DMS79 treated with DMSO at 0.1 percent for 48 hours (cell line): ENCODE measurements at places on chromosomes 12 and 14.

- DNase-seq, result no peak
These were observed 629 bp upstream of the TTC7B start for GRCh38 chr14:90816681-90817436.

- DNase-seq, result no peak
These were observed 59.0 kb upstream of the ARID2 start for GRCh38 chr12:45670346-45671065.

GRCh38 chr14:76774821-76775694 is 13.8 kb downstream of the VASH1 start:
- no peak for DNase-seq

DNA sequence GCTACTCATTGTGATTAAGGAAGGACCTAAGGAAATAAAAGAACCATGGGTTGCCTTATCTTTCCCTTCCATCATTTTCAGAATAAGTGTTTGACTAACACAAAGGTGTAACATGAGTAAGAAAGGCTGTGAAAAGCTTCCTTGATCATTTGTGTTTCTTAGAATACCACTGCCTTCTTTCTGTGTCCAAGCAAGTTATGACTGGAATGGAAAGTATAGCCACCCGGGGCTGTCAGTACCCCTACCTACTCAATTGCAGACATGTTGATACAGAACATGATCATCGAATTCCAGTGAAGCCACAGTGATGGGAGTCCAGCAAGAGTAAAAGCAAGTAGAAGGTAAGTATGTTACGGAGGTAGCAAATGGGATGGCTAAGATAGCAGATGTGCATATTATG is 209.8 kb downstream of the PELI2 start:
- DNase-seq, result no peak

DNA sequence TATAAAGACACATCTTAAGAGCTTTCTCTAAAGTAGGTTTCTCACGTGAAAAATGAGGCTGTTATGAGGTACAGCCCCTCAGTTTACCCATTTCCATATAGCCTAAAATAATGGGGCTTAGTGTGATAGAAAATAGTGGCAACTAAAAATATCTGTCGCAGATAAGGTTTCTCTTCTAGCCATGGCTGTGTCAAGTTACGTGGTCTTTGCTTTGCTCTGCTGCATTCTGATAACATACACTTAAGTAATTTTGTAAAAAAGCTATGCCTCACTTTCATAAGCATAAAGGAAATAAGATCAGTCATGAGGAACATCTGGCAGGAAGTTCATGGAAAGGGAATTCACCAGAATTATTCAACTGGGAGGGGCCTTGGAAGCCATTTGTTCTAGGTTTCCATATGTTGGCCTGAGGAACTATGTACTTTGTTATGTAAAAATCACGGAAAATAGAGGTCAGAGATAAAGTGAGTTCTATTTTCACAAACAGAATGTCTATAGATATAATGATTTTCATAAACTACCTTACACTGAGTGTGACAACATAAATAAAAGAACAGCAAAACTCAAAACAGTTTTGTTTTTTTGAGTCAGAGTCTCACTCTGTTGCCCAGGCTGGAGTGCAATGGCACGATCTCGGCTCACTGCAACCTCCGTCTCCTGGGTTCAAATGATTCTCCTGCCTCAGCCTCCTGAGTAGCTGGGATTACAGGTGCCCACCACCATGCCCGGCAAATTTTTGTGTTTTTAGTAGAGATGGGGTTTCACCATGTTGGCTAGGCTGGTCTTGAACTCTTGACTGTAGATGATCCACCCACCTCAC is 195.6 kb upstream of the KRR1 start:
- DNase-seq, result no peak

GRCh38 chr12:125089083-125089482 is 23.8 kb downstream of the AACS start:
- DNase-seq, result no peak

- no peak for DNase-seq
These were observed 71.2 kb downstream of the TNFAIP2 start for GRCh38 chr14:103194256-103195045.

DNA sequence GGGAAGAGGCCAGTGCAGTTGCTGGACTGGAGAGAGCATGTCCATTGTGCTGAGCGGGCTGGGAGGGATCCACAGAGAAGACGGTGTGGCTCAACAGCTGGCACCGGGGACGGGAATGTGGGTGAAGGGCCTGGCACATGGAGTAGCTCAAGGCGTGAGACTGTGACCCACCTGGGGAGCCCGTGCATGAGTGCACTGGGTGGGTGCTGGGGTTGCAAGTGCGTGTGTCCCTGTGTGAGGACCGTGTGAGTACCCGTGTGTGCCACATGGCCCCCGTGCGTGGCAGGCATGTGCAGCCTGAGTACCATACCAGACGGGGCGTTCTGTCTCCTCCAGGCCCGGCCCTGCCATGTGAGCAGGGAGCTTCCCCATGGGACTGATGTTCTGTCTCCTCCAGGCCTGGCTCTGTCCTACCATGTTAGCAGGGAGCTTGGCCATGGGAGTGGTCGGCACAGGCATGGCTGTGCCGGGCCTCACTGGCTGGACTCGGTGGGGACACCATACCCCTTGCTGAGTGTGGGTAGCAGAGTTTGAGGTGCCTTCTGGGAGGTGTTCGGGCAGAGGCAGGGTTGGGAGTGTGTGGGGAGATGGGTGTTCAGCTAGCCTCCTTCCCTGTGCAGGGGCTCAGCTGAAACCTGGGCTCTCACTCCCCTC is 234.4 kb downstream of the TMEM121 start:
- DNase-seq, result no peak

DNA sequence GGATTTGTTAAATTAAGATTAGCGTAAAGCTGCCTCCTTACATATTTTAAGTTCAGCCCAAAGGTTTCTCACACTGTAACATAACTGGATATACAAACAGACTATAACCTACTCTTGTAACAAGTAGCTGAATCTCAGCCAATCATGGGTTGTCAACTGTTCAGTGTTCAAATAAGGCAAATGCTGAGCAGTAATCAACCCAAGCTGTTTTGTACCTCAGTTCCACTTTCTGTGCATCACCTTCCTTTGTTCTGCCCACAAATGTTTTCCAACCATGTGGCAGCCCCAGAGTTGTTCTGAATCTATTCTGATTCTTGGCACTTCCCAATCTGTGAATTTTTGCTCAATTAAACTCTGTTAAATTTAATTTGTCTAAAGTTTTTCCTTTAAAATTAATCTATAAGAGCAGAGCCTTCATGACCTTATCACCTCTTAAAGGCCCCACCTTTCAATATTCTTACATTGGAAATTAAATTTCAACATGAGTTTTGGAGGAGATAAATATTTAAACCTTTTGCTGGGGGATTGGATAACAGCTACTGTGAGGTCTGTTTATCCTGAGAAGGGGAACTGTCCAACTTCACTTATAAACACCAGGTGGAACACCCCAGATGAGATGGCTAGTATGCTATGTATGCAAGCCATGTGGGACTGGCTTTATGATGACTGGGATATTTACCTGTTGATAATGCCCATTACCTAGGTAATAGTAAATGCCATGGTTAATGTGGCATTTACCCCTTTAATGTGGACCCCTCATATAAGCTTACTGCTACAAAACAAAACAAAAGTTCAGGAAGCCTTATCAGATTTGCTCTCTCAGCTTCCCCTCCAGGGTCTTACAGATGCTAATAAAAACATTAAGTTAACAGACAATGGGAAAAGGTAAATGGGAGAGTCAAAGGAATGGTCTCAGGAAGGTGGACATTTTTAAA is 42.2 kb upstream of the ARID2 start:
- no peak for DNase-seq

DNA sequence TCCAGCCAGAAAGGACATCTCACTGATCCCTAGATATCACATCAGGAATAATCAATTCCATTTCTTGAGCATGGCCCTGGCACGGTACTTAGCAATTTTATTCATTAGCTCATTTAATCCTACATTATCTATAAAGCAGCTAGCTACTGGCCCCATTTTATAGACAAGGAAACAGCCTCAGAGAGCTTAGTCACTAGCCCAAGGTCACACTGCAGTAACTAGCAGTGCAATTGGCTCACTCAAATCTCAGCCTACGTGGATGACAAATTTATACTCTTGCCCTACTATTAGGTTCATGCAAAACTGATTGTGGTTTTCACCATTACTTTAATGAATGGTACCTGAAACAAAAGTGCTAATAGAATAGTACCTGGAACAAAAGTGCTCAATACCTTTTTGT is 41.7 kb downstream of the NUAK1 start:
- no peak for DNase-seq

- no peak for DNase-seq
These were observed 37.2 kb downstream of the DDX51 start for GRCh38 chr12:132106921-132107320.

DNA sequence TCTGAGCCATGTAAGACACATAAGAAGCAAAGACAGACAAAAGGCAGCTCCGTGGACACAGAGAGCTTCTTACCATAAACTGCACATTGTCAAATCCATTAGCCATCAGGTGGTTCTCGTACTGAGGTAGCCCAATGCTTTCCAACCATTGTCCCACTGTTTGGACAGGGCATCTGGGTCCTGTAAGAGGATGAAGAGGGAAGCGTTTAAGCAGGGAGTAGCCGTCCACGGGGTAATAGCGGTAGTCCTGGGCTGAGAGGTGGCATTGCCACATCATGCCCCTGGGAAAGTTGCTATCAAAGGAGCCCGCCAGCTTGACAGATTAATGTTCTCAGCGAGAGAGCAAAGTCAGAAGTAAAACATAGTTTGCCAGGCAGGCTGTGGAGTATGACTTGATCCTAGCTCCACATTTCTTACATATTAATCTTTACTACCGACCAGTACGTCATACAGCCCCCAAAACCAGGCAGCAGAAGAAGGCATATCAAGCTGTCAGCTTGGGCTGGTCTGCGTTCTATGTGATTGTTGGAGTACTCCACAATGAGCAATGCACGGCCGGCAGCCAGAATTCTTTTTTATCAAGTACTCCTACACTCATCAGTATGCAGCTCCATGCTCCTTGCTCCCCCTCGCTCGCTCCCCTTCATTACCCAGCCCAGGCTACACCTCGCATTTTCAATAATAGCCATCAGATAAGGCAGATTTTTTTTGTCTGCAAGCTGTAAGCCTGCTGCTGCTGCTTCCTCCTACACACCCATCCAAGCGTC is 493.2 kb upstream of the GARIN6 start:
- DNase-seq, result no peak

DNA sequence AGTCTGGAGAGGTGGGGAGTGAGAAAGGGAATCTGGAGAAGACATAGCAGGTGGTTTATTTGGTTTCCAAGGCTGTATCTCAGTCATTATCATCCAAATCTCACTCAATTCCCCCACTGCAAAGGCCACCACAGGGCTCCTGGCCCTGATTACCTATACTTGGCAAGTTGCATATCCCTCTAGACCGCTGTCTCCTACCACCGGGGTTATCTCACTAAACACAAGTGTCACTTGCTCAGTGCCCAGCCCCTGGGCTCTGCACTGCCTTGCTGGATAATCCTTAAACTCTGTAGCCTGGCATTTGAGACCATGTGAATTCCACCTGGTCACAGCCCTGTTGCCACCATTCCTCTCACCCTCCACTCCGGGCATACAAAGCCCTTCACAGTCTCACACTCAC is 119.0 kb downstream of the RTN1 start:
- no peak for DNase-seq

GRCh38 chr12:20280515-20280914 is 87.8 kb upstream of the PDE3A start:
- no peak for DNase-seq

DNA sequence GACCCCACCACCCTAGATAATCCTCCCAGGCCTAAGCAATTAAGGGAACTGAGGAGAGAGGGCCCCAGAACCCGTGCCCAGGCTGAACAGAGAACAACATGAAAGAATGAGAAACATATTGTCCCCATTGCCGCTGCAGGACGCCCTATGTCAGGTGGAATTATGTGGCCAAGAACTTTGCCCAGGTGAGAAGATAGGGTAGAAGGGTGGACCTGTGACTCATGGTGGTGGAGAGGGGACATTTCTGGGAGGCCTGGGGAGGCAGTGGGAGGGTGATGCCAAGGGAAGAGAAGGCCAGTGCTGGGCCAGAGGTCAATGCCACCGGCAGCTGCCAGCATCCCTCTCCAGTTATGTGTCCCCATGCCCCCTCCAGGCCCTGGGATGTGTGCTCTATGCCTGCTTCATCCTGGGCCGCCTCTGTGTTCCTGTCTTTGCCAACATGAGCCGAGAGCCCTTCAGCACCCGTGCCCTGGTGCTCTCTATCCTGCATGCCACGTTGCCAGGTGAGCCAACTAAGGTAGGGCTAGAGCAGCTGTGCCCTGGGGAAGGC is 15.5 kb downstream of the SOAT2 start:
- DNase-seq, result no peak

GRCh38 chr14:84087986-84088531 is 1441.9 kb upstream of the FLRT2 start:
- no peak for DNase-seq

DNA sequence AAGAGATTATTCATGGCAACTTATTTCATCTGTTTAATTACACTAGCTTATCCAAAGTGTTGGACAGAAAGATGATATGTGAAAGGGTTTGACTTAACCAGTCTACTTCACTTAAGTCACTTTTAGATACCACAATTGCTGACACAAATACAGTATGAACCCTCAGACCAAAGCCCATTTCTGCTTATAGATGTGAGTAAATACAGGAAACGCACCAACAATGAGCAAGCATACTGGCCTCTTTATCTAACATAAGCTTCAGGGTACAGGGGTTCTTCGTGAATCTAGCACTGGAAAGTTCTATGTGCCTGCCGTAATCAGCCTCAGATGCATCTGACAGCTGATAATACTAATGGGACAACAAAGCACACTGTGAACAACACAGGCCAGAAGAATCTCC is 209.6 kb downstream of the MED13L start:
- no peak for DNase-seq

DNA sequence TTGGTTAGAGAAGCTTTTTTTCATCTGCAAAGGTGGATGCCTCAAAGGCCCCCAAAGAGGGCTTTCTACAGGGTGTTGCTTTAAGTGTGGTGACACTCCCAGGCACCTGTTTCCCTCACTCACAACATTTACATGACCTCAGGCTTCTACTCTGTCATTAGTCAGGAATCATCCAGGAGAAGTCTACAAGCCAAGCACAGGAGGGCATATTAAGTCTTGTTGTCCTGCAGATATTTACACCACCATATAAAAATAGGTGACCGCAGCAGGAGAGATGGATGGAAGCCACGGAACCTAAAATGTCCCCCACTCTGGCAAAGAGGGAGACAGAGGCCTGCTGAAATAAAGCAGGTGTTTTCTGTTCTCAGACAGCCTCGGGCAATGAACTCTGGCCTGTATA is 7.5 kb upstream of the DPF3 start:
- DNase-seq, result no peak

GRCh38 chr14:34496679-34497513 is 34.9 kb upstream of the SPTSSA start:
- DNase-seq, result no peak
